MM.1S (cell line): ENCODE measurements at places on chromosomes 6 and 20.

GRCh38 chr6:22497276-22497675, 72.1 kb upstream of the HDGFL1 start:
- DNase-seq, result no peak

DNA sequence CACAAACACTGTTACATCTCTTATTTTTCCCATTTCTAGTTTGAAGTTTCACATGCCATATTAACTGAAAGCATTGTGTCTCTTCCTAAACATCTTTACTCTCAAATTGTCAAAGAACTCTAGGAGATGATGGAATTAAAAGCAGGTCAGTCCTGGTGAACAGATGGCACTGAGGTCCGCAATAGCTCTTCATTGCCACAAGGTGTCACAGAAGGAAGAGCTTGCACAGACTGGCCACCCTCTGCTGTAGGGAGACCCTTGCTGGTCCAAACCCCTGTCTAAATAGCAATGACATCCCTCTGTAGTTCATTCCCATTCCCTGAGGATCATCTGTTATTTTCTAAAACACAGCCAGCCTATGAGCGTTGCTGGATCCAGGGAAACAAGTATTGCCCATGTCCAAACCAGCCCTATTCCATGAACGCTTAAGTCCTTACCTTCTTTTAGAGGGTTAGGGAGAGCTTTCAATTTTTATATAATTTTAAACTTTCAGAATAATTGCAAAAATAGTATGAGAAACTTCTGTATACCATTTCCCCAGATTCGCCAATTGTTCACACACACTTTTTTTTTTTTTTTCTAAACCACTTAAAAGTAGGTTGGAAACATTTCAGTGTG, 10.1 kb upstream of the HDAC2 start:
- DNase-seq, result peak; percentile 30

GRCh38 chr6:107398001-107398400, 61.4 kb downstream of the PDSS2 start:
- no peak for DNase-seq

DNA sequence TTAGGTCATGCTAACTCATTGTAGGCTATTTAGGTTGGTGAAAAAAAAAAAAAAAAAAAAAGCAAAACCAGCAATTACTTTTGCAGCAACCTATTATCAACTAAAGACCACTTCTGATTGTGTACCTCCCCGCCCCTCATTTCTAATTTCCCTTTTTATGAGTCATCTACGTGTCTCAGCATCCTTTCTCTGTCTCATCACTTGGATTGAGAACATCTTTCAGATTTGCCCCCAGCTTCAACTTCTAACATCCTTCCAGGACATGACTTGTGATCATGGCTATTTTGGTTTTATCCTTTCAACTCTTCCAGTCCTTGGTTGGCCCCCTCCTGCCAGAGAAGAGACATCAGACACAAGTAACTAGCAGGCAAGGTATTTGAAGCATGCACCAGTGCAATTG, 156.7 kb upstream of the CCN2 start:
- no peak for DNase-seq

GRCh38 chr6:139402876-139403386, 28.5 kb upstream of the CITED2 start:
- no peak for DNase-seq

GRCh38 chr20:5056801-5057599, 55.7 kb upstream of the SLC23A2 start:
- DNase-seq, result peak; percentile 77

DNA sequence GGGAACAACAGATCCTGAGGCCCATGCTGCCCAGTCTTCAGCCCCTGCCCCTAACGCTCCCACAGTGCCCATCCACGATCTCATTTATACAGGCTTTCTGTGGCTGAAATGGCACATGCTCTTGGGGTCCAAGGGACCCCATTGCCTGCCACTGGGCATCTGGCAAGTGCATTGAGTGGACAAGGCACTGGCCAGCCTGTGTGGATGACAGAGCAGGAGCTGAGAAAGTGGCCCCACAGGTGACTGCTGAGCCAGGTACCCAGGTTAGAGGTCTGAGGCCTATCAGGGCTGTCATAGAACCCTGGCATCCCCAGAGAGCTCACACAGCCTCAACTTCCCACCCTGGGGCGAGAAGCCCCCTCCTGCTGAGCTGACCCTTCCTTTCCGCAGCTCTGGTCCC, 86.0 kb upstream of the NXT1 start:
- no peak for DNase-seq

DNA sequence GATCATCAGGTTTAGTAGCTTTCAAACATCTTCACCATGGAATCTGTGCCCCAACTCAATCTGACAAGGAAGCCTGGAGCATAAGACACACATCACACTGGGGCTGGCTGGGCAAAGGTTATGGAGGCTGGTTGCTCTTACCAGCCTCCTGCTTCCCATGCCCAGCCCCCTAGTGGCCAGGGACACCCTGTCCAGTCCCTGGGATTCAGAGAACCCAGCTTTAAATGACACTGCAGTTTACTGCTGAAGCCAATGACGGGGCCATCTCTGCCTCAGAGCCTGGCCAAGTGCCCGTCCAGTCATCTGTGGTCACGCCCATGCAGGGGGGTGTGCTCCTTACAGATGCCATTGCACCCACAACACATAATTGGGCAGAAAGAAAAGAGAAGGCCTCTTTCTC, 272.9 kb downstream of the SMOC2 start:
- no peak for DNase-seq

DNA sequence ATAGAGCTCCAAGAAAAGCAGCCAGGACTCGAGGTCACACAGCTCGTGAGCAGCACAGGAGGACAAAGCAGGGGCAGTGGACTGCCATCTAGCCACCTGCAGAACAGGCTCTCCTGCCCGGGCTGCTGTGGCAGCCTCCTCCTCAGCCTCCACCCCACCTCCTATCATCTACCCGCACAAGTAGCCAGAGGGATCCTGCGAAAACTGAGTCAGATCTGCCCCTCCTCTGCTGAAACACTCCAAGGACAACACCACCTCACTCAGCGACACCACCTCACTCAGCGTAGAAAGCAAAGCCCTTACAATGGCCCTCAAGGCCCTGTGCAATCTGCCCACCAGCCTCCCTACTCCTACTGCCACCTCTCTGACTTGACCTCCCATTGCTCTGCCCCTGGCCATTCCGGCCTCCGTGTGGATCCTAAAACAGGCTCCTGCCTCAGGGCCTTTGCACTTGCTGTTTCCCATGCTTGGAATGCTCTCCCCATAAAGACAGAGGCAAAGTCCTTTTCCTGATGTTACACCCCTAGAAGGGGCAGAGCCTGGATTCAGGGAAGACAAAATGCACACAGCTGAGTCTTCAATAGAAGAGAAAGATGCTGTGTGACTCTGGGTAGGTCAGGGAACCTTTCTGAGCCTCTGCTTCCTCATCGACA, 19.3 kb downstream of the PREX1 start:
- DNase-seq, result no peak

DNA sequence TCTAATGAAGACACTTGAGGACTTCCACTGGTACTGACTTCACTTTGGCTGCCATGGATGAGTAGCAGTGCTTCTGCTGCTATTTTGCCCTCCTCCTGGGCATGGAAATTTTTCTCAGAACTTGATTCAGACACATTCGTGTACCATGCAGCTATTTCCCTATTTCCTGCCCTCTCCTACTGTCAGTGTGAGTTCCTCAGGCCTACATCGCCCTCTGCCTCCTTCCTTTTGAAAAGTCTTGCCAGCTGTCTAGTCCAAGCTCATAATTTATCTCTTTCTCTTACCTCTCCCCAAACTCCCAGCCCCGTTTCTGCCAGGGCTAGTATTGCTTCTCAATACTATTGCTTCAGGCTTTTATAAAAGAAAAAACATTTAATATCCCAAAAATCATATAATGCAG, 470.2 kb downstream of the ADGRB3 start:
- DNase-seq, result no peak

GRCh38 chr20:34915131-34915530, 38.7 kb downstream of the ACSS2 start:
- DNase-seq, result no peak

DNA sequence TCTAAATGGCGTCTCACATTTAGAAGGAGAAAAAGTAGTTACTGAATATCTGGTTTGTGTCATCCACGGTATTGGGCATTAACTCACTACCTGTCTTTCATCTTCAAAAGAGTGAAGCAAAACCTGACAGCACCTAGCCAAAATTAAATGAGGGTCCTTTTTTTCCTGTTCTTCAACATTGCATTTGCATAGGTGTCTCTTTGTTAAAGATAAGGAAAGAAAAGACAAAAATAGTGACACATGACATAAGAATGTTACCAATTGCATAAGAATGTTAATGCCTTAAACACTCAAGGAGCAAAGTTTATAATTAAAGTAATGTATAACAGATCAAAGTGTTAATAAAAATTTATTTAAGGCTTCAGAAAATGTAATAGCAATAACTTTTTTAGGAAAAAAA, 61.4 kb upstream of the MANEA start:
- DNase-seq, result no peak

- DNase-seq, result no peak
Observed at GRCh38 chr6:43226192-43226851, 3.0 kb downstream of the DNPH1 start.

- DNase-seq, result no peak
Observed at GRCh38 chr6:136709429-136709828, 82.8 kb downstream of the MAP3K5 start.

GRCh38 chr6:133254552-133255228, 13.5 kb downstream of the EYA4 start:
- DNase-seq, result no peak

DNA sequence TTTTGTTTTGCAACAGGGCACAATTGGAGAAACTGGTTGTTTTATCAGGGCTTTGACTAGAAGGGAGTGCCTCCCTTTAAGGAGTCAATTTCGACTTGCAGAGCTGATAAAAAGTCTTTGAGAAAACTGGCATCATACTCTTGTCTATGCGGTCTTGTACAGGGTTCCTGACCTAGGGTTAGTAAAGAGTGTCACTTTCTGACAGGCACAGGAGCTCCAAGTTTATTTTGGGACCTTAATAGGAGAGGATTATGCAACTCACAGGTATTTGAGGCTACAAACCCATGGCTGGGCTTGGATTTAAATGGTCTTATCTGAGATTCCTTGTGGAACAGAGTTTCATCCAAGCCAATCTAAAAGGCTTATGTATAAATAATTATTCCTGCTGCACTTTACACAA, 365.4 kb downstream of the HTR1B start:
- DNase-seq, result no peak

- no peak for DNase-seq
Observed at GRCh38 chr20:63385819-63386218, 24.7 kb upstream of the CHRNA4 start.

DNA sequence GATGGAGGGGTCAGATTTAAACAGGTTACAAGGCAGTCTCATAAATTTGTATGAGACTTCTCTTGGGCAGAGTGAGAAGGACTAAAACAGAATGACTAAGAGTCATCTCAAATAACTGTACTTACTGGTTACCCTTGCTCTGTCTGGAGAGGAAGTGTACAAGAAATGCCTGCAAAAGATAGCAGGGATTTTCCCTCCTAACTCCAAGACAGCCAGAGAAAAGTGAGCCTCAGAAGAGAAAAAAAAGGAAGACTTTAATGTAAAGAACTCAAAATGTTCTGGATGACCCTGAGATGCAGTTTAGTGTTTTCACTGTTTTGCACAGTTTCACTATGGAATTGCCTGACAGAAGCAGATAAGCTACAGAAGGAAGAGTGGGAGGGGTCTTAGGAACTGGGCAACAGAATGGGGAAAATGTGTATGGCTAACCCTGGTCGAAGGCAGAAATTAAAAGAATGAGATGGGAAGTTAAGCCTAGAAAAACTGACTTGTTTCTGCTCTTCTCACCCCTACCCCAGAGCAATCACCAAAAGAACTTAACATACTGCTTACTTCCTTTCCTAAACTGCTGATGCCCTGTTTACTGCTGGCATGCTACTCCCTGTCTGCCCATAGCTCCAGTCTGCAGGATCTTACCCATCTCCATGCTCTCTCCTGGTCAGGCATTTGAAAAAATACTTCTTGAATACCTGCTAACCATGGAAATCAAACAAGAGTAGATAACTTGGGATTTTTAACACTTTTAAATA, 98.1 kb upstream of the MARCKS start:
- DNase-seq, result no peak

DNA sequence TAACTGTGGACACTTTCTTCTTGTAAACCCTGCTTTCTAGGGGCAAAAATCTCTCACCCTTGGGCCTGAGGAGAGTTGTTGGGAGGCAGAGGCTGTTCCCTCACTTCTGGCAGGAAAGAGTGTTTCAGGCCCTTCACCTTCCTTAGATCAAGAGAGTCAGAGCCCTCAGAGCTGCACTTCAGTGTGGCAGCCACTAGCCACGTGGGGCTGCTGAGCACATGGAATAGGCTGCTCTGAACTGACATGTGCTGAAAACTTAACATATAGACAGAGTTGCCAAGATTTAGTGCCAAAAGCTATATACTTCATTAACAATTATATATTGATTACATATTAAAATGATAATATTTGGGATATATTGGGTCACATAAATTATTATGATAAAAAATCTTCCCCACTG, 4.4 kb upstream of the LMBRD1 start:
- no peak for DNase-seq

- no peak for DNase-seq
Observed at GRCh38 chr20:6663751-6664388, 103.6 kb upstream of the BMP2 start.

DNA sequence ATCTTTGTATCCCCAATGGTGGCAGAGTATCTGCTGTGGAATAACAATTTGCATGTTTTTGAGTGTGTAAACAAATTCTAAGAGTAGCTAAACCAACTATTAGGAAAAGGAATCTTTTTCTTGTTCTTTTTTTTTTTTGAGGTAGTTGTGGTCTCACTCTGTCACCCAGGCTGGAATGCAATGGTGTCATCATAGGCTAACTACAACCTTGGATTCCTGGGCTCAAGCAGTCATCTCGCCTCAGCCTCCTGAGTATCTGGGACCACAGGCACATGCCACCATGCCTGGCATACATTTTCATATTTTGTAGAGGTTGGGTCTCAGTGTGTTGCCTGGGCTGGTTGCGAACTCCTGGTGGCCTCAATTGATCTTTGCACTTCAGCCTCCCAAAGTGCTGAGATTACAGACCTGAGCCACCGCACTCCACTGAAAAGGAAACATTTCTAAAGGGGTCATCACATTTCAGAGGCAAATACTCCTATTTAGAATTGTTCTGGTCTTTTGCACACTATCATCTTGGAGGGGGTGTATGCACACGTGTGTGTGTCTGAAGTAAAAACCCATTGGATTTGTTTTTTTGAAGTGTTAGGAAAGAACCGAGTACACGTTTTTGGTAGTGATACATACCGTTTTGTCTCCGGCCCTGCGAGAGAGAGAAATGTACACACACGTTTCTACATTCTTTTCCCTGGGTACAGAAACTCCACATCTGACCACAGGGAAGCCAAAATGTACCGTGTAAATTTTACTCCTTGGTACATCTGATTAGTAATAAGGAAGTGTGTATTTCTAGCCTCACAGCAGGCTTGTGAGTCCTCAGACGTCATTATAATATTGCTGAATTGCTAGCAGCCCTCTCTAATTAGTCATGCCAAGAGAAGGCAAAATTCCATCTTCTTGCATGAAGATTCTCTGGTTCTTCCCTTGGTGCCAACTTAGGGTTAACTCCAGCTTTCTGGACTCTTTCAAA, 183.6 kb downstream of the JARID2 start:
- no peak for DNase-seq
